ENCODE measurements at places on chromosomes 6 and 20.

GRCh38 chr6:144211160-144211559 is 60.8 kb downstream of the STX11 start:
- DNase-seq = no peak

- DNase-seq = no peak
These were observed 39.9 kb downstream of the JARID2 start for GRCh38 chr6:15285682-15286294.

- DNase-seq = no peak
These were observed 26.8 kb upstream of the DDR1 start for GRCh38 chr6:30857549-30857948.

DNA sequence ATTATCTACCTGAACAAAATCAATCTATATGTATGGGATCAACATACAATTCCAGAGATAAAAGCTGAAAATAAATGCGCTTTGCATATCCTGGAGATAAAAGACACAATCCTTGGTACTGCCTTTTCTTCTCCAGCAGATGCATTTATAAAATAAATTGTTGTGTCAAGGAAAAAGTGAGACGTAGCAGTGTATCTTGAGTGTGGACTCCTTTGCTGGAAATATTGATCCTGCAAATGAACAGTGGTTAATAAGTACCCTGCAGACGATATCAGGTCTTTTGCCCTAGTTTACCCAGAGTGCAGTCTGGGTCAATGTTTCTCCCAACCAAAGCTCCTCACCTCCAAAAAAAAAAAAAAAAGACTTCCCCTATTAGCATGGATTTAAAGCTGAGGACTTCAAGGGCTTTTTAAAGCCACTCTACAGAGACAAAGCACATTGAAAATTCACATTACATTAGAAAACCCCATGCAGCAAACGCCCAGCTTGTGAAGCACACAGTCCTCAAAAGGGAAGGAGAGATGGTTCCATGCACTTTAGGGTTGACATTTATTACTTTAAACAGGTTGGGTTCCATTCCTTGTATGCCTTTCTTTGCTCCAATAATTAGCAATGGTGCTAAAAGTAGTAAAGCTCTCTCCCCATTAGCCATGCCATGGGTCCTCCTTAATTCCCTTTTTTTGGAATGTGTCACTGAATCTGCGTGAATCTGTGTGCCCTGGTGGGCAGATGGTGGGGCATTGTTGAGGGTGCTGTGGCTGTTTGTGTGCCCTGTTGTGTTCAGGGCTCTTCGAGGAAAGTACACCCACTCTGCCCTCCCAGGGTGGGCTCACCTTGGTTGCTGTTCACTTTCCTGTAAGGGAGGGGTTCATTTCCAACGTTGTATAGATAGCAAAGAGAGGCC is 21.1 kb downstream of the FOXA2 start:
- no peak for DNase-seq

DNA sequence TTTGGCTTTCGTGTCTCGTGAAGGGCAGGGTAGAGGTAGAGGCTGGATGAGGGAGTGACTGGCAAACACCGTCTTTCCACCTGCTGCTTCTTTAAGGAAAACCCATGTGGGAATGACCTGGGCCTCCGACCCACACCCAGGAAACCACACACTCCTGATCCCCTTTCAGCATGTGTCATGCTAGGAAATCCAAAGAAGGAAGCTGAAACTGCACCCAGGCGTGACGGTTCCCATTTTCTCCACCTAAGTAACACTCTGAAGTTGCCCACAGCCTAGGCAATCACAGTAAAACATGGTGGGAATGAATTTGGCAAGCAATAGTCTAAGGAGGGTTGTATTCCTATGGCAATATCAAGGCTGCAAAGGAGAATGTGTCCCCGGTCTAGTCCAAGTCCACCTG is 538.4 kb upstream of the NOX3 start:
- no peak for DNase-seq

GRCh38 chr6:142856624-142857232 is 88.2 kb downstream of the HIVEP2 start:
- no peak for DNase-seq

- no peak for DNase-seq
These were observed 5.5 kb upstream of the OOEP start for GRCh38 chr6:73375216-73375615.

GRCh38 chr6:138383776-138384175 is 6.1 kb downstream of the SMIM28 start:
- DNase-seq = no peak

DNA sequence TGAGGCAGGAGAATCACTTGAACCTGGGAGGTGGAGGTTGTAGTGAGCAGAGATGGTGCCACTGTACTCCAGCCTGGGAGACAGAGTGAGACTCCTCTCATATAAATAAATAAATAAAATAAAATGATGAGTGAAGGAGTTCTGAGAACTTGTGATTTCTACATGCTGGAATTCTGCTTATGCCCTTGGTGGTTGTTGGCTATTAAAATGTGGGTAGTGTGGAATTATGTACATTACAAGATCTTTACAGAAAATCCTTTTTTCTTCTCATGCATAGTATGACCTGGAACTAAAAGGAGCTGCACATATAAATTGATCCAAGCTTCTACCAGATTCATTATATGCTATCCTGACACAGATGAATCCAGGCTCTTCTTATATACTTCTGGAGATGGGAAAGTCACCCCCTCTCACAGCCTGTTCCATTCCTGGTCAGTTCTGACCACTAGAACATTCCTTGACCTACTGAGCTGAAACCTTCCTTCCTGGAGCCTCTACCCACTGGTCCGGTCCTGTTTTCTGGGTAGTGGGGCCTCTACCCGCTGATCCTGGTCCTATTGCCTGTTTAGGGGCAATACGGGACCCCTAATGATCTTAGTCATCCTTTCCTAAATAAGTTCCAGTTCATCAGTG is 37.7 kb upstream of the TAF8 start:
- no peak for DNase-seq

DNA sequence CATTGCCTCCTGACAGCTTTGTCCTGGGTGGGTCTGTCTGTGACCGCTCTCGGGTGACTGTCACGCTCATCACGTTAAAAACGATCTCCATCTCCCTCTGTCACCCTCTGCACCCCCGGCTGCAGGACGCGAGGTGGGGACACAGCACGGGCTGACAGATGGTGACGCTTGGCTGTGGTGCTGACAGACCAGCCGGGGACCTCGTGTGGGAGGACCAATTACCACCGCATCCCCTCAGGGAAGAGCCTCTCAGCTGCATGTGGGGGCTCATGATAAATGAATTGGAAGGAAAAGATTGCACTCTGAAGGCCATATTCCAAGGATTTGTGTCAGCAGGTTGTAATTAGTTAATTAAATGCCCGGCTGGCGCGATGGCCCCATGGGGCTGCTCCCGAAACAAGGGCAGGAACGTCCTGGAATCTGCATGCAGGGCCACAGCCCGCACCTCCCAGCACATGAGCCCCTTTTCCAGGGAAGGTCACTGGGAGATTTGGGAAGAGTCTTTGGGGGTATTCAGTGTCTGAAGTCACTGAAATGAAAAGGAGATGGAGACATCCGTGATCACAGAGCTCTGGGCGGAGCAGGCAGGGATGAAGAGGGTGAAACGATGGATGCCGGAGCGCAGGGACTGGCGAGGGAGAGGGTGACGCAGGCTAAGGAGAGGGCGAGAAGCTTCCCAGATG is 87.1 kb downstream of the ERMARD start:
- no peak for DNase-seq
